ENCODE measurements at places on chromosomes 7 and 10. TPM values are rescaled to one million over a fixed set of nuclear protein-coding genes. Genes with fewer than 3 reads are reported as not detected.

DNA sequence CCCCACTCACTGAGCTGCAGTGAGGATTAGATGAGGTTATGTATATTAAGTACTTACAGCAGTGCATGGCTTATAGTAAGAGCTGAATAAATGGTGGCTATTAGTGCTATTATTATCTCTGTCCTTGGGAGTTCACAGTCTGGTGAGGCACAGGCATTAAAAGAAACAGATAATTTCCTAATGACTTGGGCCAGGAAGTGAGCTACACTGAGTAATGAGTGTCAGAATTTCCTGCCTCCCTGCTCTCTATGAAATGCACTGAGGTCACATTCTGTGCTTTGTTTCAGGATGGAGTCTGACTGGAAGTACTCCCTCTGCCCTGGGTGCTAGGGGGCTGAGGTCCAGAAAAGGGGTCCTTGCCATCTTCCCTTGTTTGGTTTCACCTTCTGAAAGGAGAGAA, 48.7 kb upstream of the LOXL4 start:
- DNase-seq = no peak

GRCh38 chr10:129854796-129855705, 109.0 kb downstream of the EBF3 start:
- DNase-seq = no peak

- DNase-seq = no peak
These were observed 10.6 kb upstream of the CALU start for GRCh38 chr7:128728598-128728997.

- DNase-seq = no peak
These were observed 13.1 kb upstream of the SGMS1 start for GRCh38 chr10:50636618-50637579.

BAIAP2L1 gene
- 6.8 TPM for polyA plus RNA-seq

GIMAP1 gene
- 2.4 TPM for polyA plus RNA-seq

TAS2R3 gene
- polyA plus RNA-seq = 0.38 TPM
